ENCODE measurements at places on chromosomes 6 and 20.

GRCh38 chr20:23878787-23879186 lies 761 bp downstream of the CST5 start:
- no peak for DNase-seq

- no peak for DNase-seq
These were observed 112.9 kb upstream of the DTNBP1 start for GRCh38 chr6:15775741-15776140.

- no peak for DNase-seq
These were observed 80.9 kb downstream of the GJA1 start for GRCh38 chr6:121516331-121516730.

DNA sequence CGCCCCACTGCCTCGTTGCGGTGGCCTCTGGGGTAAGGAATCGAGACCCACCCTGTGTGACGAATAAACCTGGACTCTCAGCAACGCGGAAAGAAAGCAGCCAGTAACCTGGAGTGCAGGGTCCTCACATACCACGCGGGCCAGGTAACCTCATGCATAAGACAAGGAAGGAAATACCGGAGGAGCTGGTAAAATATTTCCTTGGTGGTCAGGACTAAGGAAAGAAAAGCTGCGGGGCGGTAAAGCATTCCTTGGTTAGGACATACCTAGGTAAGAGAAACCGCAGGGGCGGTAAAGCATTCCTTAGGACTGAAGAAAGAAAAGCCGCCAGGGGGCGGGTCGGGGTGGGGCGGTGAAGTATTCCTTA lies 80.7 kb downstream of the SYTL3 start:
- DNase-seq = no peak

DNA sequence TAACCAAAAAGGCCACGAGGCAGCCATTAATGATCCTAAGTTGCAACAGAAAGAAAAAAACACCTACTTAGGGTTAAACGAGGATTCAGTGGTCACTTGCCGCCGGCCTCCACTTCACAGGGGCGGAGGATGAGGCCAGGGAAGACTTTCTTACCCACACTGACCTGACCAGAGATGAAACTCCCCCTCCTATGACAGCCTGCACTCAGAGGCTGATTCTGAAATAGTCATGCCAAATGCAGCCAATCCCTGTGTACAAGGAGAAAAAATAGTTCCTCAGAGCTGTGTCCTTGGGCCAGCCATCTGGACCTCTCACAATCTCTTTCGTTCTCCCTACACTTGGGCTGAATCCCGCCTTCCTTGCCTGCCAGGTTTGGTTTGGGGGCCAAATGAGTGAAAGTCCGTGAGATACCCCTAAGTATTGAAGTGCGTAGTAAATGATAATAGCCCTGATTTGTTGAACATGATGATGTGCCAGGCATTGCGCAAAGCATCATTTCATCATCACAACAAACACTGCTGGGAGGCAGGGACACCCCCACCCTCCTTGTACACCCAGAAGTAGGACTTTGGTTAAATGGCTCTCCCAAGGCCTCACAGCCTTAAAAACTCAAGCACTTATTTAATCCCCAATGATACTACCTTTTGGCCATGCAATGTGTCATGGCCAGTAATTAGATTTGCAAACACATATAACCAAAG lies 3.2 kb upstream of the IRF4 start:
- no peak for DNase-seq

GRCh38 chr6:155001482-155001881 lies 6.4 kb downstream of the TIAM2 start:
- DNase-seq = no peak
